ENCODE measurements at places on chromosomes 1 and 21.

DNA sequence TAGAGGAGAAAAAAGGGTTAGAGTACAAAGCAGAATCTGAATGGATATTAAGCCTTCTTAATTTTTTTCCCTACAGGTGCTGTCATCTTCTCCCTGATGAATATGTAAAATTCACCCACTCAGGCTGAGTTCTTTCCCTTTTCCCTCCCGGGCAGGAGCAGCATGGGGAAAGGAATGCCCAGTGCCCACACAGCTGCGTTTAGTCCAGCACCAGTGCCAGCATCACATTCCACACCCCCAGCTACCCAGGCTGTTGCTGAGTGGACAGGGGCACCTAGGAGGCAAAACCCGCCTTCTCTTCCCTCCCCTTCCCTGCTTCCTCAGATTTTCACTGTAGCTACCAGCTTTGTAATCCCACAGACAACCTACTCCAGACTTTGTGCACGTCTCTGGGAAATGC, 3.4 kb upstream of the CADM3 start:
- DNase-seq, result no peak

GRCh38 chr1:151976858-151977257, 16.8 kb downstream of the S100A10 start:
- DNase-seq, result no peak

- DNase-seq, result no peak
Measured at GRCh38 chr21:46295177-46295770, 9.1 kb downstream of the YBEY start.

- no peak for DNase-seq
Measured at GRCh38 chr1:210523830-210524229, 195.1 kb downstream of the HHAT start.

GRCh38 chr1:239987103-239987745, 104.5 kb upstream of the FMN2 start:
- DNase-seq, result no peak

- DNase-seq, result peak; percentile 19
Measured at GRCh38 chr1:19647643-19648042, 3.5 kb downstream of the NBL1 start.

DNA sequence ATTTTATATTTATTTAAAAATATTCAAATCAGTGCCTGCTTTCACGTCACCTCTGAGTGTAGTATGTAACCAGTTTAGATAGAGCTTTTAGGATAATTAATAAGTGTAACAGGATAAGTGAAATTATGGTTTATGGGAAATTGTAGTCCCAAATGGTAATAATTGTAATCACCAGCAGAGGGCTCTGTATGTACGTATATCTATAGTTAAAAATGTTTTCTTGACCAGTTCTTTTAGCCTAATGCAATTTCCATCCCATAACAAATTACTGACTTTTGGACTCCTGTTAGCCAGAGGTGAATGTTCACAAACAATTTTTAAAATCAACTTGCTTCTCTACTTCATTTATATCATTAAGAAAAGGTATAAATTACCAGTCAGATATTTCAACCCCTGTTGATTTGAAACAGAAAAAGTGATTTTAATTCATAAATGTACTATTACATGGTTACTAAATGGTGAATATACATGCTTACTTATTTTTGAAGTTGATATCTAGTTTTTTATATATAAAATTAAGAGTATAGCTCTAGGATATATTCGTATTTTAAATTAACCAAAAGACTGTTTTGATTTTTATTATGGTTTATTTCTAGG, 25.3 kb downstream of the SLC30A7 start:
- peak; percentile 73 for DNase-seq

GRCh38 chr1:56297904-56298303, 281.5 kb downstream of the PLPP3 start:
- no peak for DNase-seq

DNA sequence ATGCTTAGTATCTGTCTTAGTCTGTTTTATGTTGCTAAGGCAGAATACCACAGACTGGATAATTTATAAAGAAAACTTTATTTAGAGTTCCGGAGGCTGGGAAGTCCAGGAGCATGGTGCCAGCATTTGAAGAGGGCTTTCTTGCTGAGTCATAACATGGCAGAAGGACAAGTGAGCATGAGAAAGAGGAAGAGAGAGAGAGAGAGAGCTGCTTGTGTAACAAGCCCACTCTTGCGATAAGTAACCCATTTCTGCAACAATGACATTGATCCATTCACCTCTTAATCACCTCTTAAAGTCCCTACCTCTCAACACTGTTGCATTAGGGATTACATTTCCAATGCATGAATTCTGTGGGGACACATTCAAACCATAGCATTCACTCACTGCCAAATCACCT, 11.7 kb upstream of the MYOCOS start:
- DNase-seq, result no peak

DNA sequence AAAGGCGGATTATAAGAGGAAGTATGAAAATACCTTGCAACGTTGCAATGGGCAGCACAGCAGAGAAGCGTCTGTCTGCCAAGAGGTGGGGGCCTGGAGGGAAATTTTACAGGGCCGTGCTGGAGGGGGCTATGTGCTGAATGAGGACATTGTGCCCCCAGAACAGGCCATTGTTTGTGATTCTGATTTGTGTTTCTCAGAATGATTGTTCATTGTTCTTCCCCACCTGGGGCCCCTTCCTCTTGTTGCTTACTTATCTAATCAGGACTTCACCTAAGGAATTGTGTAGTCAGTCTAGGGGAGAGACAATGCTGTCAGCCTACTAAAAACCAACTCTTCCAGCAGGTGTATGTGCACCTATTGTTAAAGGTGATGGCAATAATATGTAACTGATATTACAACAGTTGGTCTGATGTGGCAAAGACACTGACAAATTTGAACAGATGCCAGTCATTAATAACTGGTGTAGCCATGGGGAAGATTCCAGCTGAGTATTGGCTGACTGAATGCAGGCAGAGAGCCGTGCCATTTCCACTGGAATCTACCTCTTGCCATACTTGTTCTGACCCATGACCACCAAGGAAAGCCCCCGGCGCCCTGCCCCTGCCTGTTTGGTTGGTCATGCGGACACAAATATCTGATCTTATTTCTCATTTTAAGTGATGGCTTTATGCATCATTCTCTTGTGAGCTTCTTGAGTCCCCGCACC, 45.2 kb upstream of the PSEN2 start:
- DNase-seq, result no peak

- no peak for DNase-seq
Measured at GRCh38 chr1:180574031-180574713, 15.4 kb downstream of the OVAAL start.

- no peak for DNase-seq
Measured at GRCh38 chr1:31746687-31747086, 17.5 kb downstream of the ADGRB2 start.

DNA sequence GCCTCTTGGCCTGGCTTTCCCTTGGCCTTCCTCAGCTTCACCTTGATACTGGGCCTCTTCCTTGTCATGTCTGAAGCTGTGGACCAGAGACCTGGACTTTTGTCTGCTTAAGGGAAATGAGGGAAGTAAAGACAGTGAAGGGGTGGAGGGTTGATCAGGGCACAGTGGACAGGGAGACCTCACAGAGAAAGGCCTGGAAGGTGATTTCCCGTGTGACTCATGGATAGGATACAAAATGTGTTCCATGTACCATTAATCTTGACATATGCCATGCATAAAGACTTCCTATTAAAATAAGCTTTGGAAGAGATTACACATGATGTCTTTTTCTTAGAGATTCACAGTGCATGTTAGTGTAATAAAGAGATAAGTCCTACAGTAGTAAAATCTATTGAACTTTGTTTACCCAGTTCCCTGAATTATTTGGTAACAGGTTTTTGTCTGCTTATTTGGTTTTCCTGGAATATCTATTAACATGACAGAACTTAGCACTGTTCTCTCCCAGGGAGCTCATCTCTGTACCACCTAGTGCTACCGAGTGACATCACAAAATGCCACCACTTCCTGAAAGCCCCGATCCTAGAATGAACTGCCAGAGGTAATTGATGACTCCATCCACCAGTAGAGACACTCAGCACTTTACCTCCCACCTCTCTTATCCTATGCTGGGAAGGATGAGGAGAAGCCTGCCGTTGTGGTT, 22.2 kb downstream of the UBE2T start:
- DNase-seq, result no peak

DNA sequence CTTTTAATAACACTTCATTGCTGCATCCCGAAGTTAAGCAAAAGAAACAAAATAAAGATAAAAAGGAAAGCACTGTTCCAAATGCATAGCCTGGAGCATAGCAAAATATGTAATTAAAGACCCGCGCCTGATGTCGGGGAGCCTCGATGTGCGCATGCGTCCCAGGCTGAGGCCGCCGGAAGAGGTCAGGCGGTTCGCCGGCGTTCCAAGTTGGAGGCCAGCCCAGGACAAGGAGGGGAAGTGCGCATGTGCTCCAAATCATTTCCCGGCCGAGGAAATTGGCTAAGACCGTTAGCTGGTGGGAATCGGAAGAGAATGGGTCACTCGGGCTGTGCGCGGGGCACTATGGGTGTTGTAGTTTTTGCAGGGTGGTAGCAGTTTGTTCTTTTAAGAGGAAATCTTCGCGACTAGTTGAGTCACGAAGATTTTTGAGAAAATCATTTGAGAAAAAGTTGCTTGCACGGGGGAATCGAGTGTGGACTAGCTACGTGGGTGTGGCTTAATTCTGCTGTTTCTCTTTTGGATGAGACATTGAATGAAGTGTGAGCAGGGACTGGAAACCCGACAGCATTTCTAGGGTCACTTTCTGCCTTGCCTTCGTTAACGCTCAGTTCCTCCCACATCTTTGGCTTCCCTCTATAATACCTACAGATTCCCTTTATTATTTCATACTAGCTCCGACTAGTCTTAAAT, 31.0 kb upstream of the CD1D start:
- DNase-seq, result peak; percentile 85

GRCh38 chr1:234551032-234551378, 59.0 kb downstream of the IRF2BP2 start:
- DNase-seq, result no peak

DNA sequence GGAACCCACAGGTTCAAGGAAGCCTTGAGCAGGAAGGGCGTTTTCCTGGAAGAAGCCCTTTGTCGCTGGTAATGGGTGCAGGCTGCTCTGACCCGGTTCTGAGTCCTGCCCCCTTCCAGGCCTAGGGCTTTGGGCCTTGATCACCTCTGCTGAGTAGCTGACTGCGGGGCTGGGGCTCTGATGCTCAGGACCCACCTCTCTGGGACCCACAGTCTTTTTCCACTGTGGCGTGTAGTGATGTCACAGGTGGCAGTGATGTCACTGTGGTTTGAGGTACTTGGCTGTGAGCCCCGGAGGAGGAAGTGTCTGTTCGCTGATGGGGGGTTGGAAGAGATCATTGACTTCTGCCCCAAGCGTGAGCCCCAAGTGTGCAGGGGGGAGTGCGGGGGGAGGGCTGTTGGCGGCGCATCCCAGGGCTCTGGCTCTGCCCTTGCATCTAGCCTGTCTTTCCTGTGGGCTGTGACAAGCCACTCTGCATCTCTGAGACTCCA, 6.9 kb downstream of the TNFRSF1B start:
- DNase-seq, result peak; percentile 96

DNA sequence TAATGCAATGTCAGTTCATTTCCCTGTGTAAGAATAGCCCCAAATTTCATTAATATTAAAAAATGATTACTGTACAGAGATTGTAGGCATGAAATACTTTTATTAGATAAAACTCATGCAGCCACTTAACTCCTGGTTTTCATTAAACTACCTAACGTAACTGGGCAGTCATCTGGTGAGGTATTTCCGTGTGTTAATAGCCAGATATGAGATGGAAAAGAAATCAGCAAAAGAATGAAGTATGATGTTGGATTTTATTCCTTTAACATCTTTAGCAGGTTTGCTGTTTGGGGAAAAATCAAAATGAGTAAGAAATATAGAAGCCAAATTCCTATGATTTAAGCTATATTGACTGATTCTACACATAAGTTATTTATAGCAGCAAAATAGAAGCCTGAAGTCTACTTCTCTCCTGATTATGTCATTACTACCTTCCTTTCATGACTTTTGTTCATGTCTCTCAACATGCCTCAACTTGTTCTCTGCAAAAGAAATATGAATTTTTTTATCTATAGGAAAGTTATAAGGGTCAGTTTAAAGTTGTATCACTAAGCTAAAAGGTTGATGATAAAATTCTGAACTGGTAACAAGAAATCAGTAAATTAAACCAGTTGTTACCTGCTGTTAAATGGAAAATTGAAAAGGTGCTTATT, 42.6 kb downstream of the CCDC18 start:
- DNase-seq, result no peak

GRCh38 chr1:28510273-28510969, 4.6 kb downstream of the RCC1 start:
- no peak for DNase-seq

GRCh38 chr1:91552596-91552995, 51.9 kb downstream of the CDC7 start:
- no peak for DNase-seq

- no peak for DNase-seq
Measured at GRCh38 chr1:70429219-70429618, 18.2 kb downstream of the CTH start.

DNA sequence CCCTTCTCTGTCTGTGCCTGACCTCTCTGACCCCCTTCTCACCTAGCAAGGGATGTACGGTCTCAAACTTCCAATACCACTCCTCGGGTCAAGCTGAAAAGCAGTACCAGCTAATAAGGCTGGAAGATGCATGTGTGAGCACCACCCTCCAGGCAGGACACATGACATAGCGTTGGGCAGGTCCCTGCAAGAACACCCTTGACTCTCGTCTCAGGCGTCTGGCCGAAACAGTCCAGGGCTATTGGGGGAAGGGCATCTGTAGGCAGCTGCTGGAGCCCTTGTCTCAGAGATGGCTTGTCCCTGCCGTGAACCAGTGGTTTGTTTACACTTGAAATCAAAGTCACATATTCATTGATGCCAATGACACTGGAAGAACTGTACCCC, 56.5 kb downstream of the CD46 start:
- no peak for DNase-seq

GRCh38 chr1:147612366-147612765, 58.0 kb downstream of the ACP6 start:
- no peak for DNase-seq

DNA sequence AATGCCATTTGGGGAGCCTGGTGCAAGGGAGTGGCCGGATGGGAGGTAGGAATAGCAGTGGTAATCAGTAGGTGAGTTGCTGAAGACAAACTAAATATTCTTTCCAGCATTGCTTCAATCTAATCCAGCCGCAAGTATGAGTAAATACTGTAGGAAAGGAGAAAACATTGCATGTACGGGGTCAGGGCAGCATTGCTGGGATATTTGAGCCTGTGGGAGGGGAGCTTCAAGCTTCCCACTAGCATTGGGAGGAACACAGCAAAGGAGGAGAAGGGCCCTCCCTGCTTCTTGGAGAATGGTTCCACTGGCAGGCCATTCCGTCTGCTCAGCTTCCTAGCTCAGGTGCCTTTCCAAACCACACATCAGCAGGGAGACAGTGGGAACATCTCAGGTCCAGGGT, 15.2 kb downstream of the CAPN2 start:
- no peak for DNase-seq
